Foreskin keratinocyte (primary cell): ENCODE measurements at places on chromosomes 5 and 9.

- no peak for DNase-seq
Measured at GRCh38 chr9:17425384-17425783, 153.5 kb upstream of the SH3GL2 start.

- peak; percentile 15 for DNase-seq
Measured at GRCh38 chr9:91037511-91038482, 236.2 kb downstream of the SYK start.

DNA sequence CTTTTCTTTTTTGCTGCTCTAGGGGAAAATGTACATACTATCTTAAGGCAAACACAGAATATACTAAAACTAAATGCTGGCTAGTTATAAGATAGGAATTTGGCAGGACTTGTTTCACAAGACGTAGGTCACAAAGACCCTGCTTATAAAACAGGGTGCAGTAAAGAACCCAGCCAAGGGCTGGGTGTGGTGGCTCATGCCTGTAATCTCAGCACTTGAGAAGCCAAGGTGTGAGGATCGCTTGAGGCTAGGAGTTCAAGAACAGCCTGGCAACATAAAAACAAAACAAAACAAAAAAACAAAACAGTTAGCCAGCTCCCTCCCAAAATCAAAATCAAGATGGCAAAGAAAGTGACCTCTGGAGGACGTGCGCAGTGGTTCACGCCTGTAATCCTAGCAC lies 49.5 kb upstream of the DENND4C start:
- peak; percentile 42 for DNase-seq

DNA sequence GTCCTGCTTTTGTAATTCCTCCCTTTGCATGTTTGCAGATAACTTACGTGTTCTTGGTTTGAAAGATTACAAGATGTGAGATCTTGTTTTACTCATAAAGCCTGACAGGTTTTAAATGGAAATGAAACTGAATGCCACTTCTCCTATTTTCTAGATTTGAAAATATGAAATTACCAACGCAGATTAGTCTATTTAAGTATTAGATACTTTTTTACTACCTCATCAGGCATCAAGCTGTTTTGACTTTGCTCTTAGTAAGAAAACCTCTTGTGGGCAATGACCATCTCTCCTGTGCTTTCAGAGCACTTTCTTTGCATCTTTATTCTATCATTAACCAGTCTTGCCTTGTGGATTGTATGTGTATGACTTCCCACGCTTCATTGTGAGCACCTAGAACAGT lies 3.5 kb downstream of the DMXL1 start:
- DNase-seq: no peak

DNA sequence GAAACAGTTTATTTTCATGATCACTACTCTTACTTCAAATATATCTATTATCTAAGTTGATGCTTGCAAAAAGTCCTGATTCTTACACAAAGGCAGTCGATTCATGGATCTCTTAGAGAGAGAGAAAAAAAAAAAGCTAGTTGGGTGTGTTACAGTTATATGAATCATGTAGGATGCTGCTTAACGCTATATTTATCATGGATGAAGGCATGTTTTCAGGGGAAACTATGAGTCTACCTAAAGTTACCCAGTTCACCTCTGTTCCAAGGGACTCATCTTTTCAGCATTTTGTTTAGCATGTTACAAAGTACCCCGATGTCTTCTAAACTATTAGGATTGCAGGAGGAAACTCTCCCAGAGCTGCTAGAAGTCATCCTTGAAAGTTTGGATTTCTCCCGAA lies 13.5 kb downstream of the TMC1 start:
- no peak for DNase-seq

DNA sequence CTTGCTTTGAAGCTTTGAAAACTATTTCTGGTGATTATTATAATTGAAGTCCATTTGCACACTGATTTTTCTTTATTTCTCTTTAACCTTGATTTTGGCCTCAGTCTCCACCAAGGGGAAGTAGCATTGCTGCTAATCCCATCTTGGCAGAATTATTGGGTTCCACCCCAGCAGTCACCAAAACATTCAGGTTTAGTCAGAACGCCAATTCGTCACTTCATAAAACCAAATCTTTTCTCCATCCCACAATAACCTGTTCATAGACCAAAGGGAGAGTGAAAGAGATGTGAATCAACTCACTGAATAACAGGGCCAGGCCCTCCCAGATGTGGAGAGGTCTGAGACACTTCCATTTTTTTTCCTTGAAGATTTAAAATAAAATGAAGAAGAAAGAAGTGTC lies 95.1 kb upstream of the VCAN start:
- DNase-seq: no peak

GRCh38 chr9:111610845-111611244 lies 11.4 kb upstream of the PTGR1 start:
- DNase-seq: no peak

DNA sequence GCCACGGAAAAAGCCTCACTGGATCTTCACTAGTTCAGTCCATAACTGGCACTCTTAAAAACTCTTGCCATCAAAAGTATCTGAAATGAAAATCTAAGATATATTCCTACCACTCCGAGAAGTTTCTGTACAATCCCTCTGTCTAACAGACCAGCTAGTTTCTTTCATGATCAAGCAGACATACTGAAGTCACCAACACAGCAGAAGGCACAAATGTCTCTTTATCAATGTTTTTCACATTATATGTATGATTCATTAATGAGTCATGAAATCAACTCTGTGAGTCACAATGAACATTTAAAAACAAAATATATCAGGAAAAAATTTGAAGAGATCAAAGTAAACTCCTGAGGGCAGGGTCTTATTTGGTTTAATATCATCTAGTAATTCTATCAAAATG lies 50.8 kb downstream of the F2R start:
- DNase-seq: peak; percentile 58

GRCh38 chr5:74237571-74238145 lies 402.9 kb downstream of the ENC1 start:
- no peak for DNase-seq
